ENCODE measurements at places on chromosomes 5 and 9. TPM values are rescaled to one million over a fixed set of nuclear protein-coding genes. Genes with fewer than 3 reads are reported as not detected.

Gene OXCT1
- total RNA-seq: 26.5 TPM

DNA sequence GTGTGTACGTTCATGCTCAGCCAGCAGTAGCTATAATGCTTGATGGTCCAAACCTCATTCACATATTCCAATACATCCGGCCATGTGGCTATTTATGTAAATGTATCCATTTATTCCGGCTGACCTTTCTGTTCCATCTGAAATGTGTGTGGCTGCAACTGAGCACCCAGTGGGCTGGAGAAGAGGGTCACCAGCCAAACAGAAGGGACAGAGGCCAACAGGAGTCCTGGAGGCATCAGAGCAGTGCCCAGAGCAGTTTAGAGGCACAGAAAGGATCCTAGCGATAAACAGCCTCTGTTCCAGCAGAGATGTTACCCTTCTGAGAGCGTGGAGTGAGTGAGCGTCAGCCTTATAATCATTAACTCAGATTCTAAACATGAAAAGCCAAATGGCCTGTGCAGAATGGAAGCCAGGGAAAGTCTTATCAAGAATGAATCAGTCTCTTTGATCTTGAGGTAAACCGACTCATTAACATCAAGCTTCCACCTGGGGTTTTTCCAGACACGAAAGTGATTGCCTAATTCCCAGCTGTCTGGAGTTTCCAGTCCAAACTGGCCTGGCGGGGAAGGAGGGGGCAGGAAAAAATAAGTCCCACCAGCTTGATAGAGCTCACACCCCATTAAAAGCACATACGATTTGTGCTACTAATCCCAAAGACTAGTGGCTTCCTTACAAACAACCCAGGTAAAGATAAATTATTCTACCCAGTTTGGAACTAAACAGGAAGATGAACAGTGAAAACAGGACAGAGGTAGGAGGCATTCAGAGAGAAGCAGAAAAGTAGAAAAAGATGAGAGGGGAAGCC lies 55.7 kb downstream of the SUSD1 start:
- no peak for DNase-seq

Gene ACOT12
- total RNA-seq: not detected

DNA sequence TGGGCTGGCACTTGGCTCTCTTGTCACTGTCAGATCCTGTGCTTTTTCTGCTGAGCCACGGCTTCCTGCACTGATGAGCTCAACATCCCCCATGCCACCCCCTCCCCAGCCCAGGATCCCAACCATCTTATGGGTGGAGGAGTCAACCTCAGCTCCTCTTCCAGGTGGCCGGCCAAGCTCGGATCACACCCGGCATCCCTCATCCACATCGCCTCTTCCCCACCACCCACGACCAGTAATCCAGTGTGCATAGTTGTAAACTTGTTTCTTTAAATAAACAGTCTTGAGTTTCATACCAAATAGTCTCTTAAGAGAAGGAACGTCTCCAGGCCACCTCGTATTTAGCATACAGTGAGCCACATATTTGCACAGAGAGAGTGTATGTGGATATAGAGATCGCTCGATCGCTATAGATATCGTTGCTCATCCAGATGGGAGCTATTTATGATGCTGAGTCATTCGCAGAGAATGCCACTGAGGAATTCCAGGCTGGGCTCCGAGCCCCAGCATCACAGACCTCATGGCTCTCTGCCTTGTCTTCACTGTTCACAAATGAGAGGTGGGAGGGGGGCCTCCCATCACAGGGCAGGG lies 61.8 kb upstream of the CPLX2 start:
- DNase-seq: no peak

Gene MLLT3
- total RNA-seq: 65.3 TPM

GRCh38 chr9:73782166-73782565 lies 630.5 kb downstream of the ANXA1 start:
- no peak for DNase-seq

DNA sequence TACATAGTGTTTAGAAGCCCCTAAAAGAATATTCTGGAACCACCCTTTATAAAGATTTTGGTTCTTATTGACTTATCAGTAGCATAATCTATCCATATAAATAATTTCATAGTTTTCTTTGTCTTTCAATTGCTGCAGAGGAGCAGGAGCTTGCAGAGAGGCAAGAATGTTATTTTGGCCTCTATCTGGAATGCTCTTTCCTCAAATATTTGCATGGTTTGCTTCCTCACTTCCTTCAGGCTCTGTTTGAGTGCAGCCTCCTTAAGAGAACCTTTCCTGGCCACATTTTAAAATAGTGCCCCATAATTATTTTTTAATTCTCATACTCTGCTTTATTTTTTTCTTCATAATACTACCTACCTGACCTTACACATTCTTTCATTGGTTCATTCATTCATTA lies 1.5 kb downstream of the C5 start:
- DNase-seq: no peak

DNA sequence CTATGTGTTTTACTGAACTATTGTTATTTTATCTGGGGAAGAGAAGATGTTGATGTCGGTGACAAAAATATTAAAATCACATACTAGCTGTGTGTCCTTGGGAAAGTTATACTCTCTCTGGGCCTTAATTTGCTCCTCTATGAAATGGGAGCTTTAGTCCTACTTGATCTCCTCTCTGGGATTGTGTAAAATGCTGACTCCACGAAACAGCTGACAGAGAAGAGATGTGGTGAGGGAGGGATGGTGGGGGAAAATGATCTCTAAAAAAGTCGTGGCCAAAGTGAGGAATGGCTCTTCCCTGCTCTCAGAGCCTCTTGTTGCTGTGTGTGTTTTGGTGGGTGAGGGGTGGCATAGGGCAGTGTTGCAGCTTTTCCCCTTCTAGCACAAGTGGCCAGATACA lies 173.7 kb downstream of the MELK start:
- DNase-seq: no peak

Gene NUP188
- total RNA-seq: 78.4 TPM

- DNase-seq: no peak
Measured at GRCh38 chr9:114114364-114114763, 15.3 kb upstream of the KIF12 start.

GRCh38 chr5:154258531-154259217 lies 68.1 kb downstream of the GALNT10 start:
- no peak for DNase-seq

- DNase-seq: no peak
Measured at GRCh38 chr5:133478199-133478985, 133.9 kb downstream of the FSTL4 start.

GRCh38 chr9:110900456-110900855 lies 137.8 kb downstream of the LPAR1 start:
- no peak for DNase-seq

Gene CDH9
- total RNA-seq: not detected

DNA sequence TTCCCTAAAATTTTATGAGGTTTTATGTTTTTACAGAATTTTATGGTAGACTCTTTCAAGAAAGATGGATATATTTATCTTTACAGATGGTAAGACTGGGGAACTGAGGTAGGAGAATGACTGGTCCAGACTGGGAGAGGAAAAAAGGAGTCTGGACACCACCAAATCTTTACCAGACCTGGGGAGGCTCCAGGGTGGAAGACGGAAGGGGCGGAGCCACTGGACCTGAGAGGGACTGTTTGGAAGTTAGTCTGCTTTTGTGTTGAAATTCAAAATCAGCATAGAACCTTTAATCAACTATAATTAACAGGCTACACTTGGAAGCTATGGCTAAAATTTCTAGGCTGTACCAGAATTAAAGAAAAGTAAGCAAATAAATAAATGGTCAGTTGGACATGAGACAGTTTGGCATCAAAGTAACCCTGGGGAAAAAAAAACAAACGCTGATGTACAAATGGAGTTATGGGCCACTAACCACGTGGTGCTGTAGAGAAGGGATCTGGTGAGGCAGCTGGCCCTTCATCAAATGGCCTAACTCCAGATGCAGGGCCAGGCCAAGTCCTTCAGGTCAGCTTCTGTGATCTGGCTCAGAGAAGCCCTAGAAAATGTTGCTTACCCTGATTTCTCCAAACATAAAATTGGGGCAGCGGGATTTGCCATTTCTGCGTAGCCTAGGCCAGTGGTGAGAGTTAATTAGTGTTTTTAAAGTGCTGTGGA lies 155.1 kb downstream of the ARSB start:
- DNase-seq: no peak

DNA sequence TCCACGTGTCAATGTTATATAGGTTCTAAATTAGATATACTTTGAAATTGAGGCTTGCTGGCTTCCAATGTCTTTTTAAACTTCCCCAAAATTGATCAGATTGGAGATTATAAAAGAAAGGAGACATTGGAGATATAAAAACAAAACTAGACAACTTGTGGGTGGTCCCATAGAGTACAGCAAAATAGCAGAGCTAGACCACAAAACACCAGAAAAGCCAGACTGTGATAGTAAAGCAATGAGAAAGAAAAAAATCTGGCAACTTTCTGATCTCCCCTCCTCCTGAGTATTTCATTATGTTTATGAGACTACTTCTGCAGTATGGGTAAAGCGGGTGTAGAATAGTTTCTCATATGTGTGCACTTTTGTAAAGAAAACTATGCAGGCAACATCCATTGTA lies 713.8 kb upstream of the MEF2C start:
- no peak for DNase-seq

Gene CERCAM
- 1.0 TPM for total RNA-seq

DNA sequence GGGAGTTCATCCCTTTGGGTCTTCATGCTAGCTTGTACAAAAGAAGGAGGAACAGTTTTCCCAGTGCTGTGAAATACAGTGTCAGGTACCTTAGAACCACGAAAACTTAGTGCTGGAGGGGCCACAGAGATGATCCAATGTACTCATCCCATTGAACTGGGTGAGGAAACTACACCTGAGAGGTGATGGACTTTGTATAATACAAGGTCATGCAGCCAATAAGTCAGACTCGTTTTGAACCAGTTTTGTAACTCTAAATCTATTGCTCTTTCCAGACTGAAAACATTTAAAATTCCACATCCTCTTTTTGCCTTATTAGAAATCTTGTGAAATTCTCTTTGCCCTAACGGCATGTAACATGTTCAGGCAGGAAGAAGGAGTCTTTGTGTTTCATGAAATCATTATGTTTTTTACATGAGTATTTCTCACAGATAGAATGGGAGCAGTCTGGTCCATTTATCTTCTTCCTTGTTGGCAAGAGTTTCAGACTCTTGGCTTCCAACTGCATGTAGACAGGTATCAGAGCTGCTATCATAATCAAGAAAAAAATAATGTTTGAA lies 146.8 kb upstream of the FBXL7 start:
- no peak for DNase-seq

DNA sequence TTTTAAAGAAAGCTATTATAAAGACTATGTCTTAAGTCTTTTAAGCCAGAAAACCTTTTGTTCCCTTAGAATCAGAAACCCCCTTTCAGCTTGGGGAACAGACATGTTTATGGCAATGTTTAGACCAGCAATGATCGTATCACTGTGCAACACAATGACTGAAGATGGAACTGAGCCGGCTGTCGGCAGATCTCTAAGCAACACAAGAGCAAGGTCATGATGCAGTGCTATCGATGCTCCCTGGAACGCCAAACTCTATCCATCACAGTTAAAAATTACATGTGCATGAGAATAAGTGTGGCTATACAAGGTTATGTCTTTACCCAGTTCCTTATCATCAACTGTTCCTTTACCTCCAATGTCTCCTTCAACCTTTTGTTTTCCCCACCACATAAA lies 1.8 kb upstream of the RNF44 start:
- DNase-seq: no peak

Gene PAPPA
- not detected for total RNA-seq

Gene TARS1
- 26.7 TPM for total RNA-seq

Gene PCDHB15
- not detected for total RNA-seq

Gene NTNG2
- total RNA-seq: 7.8 TPM

Gene AGXT2
- total RNA-seq: not detected

GRCh38 chr5:67211926-67212325 lies 15.3 kb upstream of the CD180 start:
- no peak for DNase-seq

GRCh38 chr5:112793201-112793600 lies 55.5 kb downstream of the APC start:
- no peak for DNase-seq

Gene TGFBI
- total RNA-seq: 5.1 TPM

Gene GPR150
- 1.2 TPM for total RNA-seq

Gene HMMR
- total RNA-seq: 0.84 TPM

- DNase-seq: no peak
Measured at GRCh38 chr9:88013035-88013434, 38.7 kb upstream of the CDK20 start.

DNA sequence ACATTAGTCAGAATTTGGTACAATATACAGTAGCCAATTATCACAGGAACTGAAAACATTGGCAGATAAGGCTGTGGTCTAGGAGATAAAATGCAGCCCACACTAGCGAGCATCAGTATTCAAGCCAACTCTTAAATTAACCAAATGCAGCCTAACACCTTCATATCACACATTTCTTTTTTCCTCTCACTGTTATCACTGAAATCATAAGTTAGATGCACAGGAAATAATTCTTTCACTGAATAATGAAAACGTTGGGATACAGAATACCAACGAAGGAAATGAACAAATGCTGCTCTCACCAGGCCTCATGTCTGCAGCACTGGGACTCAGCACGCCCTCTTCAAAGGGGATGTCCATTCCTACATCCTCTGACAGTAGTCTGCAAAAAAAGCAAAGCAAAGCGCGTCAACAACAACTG lies 109.1 kb upstream of the PCA3 start:
- DNase-seq: no peak

DNA sequence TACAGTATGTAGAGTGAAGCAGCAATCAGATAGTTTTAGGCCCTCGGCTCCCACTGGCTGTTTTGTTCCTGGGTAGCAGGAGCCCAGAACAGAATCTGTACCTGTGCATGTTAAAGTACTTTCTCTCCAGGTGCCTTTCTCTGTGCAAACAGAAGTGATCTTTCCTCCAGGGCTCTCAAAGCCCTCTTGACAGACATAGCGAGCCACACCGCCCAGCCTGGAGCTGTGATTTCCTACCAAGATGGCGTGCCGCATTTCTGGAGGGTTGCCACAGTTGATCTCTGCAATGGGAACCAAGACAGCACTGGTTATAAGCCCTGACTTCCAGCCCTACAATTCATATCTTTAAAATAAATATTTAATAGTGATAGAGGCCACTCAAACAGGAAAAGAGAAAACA lies 50.9 kb downstream of the SUSD1 start:
- no peak for DNase-seq

DNA sequence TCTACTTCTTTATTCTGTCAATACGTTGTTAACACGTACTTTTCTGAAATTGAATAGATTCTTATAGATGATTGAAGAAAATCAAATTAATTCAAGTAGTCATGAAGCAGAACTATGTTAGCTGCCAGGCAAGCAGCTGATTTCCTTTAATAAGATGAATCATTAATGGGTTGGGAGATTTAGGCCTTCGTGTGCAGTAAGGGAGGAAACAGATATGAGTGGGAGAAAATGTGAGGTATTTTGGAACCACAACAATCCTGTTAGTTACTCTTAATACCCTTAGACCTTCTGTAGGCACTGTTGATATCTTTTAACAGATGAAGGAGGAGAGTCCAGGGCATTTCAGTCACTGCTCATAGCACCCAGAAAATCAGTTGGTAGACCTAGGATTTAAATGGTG lies 121.0 kb downstream of the AOPEP start:
- no peak for DNase-seq

Gene PCDHGA12
- 0.30 TPM for total RNA-seq

Gene HK3
- 0.30 TPM for total RNA-seq
